ENCODE measurements at places on chromosomes 5 and 9.

DNA sequence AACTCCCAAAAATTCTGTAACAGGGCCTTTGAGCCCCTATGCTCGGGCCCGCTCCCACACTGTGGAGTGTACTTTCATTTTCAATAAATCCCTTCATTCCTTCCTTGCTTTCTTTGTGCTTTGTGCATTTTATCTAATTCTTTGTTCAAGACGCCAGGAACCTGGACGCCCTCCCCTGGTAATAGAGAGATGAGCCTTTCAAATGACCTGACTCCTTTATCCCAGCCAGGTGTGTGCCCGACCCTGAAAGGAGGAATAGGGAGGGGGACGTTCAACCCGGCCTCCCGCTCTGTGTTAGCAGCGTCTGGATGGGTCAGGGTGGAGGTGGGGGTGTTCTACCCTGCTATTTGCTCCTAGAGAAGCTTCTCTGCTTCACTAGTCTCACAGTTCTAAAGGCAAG lies 53.9 kb downstream of the FXN start:
- no peak for DNase-seq

DNA sequence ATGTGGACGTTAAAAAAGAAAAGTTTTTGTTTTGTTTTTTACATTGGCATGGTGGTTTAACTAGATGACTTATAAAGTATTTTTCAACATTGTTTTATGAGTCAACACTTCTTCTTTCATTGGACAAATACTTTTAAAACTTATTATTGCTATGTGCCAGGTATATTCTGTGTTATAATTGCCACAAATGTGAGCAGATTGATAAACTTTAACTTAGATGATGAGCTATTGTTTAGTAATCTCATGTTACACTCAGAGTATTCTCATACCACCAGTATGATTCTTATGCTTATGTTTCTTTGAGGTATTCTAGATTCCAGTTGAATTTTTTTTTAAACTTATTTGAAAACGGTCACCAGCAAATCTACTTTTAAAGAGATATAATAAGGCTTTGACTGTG lies 60.3 kb downstream of the RASA1 start:
- DNase-seq: no peak

GRCh38 chr5:122743261-122743660 lies 31.6 kb upstream of the SNX2 start:
- no peak for DNase-seq

DNA sequence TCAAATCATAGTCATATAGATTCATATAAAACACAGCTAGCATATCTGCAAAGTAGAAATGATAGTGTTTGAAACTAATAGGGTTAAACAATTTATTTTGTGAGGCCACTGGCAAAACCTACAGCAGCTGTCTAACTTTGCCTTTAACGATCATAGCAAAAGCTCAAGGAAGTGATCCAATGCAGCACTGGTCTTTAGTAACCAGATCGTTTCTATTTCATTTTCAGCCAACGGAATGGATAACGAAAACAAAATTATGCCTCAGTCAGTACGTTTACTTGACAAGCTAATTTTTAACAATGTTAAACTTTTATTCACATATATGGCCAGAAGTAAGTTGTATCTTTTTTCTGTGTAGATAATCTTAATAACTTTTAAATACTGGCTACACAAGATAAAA lies 17.7 kb downstream of the MLLT3 start:
- DNase-seq: no peak

GRCh38 chr5:92206681-92207080 lies 823.6 kb upstream of the ARRDC3 start:
- DNase-seq: no peak

DNA sequence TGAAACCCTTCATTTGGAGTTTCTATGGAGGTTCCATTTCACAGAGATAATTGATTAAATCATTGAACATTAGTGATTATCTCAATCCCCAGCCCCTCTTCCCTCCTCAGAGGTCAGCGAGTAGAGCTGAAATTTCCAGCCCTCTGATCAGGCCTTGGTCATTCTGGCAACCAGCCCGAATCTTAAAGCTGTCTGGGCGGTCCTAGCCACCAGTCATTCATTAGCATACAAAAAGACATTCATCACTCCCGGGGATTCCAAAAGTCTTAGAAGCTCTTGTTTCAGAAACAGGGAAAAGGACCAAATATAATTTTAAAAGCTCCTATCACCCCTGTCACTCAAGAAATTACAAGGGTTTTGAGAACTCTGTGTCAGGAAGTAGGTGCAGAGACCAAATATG lies 41.3 kb downstream of the ZNF474 start:
- no peak for DNase-seq

GRCh38 chr5:156036640-156037039 lies 290.3 kb upstream of the SGCD start:
- DNase-seq: peak; percentile 31

DNA sequence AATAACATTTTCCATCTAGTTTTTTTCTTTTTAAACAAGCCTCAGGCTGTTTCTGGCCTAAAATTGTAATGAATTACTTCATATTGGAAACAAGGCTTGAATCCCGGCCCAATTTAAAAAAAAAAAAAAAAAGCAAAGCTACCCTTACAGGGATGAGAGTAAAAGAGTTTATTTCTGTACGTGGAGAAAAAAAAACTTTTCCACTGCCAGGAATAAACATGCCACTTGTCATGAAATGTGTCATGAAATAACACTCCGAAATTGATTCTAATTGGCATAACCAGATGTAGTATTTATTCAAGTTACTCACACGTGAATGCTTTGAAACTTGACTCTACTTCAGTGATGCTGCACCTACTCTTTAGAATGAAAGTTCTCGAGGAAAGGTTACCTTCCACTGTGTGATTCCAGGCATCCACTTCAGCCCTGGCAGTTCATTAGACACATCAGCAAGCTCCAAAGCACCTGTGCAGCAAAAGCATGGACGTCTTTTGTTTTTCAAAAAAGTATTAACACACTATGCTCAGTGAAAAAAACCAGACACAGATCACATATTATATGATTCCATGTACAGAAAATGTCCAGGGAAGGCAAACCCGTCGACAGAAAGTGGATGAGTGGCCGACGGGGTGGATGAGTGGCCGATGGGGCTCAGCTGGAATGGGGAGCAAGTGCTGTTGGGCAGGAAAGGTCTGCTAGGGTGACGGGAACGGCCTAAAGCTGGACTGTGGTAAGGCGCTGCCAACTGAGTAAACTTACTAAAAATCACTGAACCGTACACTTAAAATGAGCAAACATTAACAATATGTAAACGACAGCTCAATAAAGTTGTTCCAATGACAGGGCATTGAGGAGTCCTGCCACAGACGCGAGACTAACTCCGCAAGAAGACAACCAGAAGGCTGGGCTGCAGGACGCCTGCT lies 21.2 kb downstream of the NSUN2 start:
- DNase-seq: no peak

DNA sequence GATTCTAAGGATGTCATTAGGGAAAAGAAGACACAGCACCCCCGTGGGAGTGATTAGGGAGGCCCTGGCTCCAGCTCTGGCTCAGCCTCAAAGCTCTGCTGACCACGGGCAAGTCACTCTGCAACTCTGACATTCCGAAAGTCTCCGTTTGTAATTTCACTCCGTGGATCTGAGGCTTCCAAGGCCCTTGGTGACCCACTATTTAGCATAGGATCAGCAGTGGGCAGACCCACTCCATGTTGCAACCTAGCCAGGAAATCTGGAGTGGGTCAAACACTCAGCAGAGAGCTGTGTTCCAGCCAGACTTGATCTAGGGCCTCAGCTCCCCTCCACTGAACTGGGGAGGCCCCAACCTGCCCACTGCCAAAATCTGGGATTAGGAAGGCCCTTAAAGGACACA lies 11.8 kb downstream of the PHF19 start:
- no peak for DNase-seq

DNA sequence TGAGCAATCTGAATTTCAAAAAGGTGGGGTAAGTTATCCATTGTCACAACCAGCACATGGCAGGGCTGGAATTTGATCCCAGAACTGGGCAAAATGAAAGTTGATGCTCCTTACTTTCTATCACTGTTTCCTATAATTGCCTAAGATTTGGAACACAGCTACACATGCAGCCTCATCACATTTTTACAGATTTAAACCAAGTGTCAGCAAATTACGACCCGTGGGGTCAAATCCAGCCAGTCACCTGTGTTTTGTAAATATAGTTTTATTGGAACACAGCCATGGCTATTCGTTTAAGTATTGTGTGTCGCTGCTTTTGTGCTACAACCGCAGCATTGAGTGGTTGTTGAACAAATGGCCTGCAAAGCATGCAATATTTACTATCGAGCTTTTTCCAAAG lies 94.3 kb downstream of the SREK1 start:
- no peak for DNase-seq

DNA sequence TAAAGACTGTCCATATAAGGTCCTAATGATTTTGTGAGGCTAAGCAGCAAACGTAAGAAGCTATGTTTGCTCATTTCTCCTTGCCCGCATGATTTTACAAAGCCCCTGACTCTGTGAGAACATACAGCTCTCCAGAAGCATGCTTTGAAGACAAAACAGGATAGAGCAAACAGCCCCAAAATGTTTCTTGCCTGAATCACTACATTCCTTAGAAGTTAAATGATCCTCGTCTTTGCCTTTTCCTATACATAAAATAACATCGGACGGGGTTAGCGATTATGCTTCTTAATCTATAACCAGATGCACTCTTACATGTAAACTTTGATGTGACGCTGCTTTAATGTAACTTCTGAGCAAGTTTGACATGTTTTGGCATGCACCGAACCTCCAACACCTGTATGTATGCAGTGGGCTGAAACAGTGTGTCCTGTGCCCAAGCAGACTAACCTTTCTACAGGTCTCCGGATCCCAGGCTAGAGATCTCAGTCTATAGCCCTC lies 353.7 kb downstream of the CETN3 start:
- no peak for DNase-seq

DNA sequence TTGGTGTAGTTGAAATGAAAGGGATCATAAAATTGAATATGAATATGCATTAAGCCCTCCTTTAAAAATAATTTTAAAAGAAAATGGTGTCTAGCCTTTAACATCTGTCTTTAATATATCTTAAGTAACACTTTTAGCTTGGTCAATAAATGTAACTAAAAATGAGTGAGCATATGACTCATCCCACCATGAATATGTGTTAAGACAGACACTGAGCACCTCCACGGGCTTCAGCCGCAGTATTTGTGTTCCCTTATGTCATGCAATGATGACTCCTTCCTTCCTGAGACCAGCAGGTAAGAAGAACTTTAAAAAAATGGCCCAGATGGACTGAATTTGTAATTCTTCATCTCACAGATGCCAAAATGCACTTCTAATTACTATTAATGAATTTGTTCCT lies 563.2 kb downstream of the NR2F1-AS1 start:
- peak; percentile 28 for DNase-seq

- no peak for DNase-seq
Observed at GRCh38 chr5:180486636-180487149, 7.5 kb upstream of the CNOT6 start.

GRCh38 chr5:122727112-122727541 lies 47.8 kb upstream of the SNX2 start:
- peak; percentile 21 for DNase-seq

- DNase-seq: no peak
Observed at GRCh38 chr5:71666321-71666720, 52.8 kb upstream of the CARTPT start.

GRCh38 chr5:133998042-133998441 lies 6.7 kb downstream of the VDAC1 start:
- DNase-seq: no peak

GRCh38 chr5:66516550-66516949 lies 79.6 kb upstream of the MAST4 start:
- no peak for DNase-seq

DNA sequence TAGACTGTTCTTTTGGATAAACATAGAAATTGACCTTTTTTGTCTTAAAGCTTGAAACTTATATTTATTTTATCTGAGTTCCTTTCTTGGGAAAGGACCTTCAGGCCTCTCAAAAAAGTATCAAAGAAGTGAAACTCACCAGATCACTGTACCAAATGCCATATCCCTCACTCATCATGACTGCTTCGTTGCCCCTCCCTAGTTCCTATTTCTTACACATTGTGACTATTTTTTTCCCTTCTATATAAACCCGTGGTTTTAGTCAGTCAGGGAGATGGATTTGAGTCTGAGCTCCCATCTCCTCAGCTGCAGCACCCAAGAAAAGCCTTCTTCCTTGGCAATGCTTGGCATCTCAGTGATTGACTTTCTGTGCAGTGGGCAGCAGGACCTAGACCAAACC lies 129.4 kb downstream of the LPAR1 start:
- no peak for DNase-seq

DNA sequence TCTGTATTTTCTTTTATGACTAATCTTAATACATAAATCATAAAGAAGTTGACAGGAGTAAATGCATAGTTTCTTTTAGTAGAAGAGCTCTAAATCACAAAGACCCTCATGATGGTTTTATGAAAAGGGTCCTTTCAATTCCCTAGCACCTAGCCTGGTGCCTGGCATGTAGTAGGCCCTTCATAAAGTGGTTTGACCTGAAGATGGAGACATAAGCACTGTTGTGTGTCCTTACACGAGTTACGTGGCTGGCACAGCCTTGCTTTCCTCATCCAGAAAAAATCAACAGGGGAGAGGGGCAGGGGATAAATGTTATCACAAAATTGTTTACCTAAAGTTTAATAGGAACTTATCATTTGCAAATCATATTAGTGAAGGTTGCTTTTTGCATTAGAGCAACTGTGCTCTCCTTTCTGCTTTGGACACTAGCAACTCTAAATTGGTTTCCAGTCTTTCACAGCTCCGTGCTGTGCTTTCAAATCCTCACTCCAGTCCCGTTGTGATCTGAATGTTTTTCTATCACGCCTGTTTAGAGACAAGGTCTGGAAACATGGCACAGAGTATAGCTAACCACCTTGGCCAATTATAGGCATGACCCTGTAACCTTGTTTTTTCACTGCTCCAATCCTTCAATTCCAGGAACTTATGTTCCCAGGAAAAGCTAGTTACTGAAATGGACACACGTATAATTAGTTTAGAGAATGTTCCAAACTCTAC lies 55.7 kb downstream of the ARL15 start:
- no peak for DNase-seq

- DNase-seq: no peak
Observed at GRCh38 chr9:96491079-96491879, 41.3 kb downstream of the HABP4 start.

- no peak for DNase-seq
Observed at GRCh38 chr5:158589939-158590338, 509.8 kb downstream of the EBF1 start.

DNA sequence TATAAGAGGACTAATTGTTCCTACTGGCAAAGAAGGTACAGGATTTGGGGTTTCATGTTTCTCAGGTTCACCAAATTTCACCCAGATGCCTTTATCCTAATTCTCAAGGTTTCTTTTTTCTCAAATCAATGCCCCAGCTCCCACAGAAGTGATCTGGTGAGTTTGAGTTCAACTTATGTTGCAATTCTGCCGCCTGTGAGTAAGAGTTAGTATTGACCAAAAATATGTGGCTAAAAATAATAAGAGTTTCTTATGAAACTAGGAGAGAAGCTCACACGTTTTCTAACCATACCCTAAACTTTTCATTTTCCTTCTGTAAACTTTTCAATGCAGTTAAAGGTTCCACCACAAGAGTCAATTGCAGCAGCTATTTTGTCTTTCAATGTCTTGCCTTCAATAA lies 15.1 kb downstream of the SLCO6A1 start:
- DNase-seq: no peak

GRCh38 chr5:164505791-164506190 lies 1000.4 kb downstream of the MAT2B start:
- DNase-seq: no peak

GRCh38 chr5:10660720-10661387 lies 97.0 kb downstream of the ANKRD33B start:
- DNase-seq: no peak
